ENCODE measurements at places on chromosomes 16 and 17.

DNA sequence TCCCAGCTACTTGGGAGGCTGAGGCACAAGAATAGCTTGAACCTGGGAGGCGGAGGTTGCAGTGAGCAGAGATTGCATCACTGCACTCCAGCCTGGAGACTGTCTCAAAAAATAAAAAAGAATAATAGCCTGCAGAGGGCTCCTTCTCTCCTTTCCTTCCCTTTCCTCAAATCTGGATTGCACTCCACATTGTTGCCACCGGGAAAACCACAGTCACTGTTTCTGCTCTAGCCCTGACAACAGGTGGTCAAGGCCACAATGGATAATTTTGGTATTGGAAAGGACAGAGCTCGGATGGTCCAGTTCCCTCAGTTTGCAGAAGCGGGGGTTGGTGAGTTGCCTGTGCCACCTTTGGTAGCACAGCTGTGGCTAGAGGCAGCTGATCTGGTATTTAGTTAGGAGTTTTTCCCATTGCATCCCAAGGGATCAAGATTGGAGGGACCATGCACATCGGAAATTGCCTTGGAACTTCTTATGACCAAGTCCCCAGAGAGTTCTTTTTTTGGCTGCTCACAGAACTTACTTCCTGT lies 44.7 kb upstream of the PRSS54 start:
- no peak for DNase-seq

DNA sequence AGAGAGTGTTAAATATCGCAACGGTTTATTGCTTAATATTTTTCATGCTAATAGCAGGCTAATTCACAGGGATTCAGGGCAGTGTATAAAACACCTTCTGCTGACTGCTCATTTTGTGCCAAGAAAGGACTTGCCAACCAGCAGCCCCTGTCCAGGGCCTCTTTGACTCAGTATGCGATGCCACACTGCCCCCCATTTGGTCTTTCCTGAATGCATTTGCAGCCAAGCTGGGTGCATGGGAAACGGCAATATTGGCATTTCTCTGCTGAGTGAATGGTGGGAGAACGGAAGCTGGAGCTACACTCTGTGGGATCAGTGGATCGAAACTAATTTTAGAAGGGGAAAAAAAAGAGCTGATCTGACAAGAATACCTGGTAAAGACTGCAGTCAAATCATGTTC lies 152.9 kb upstream of the C16orf82 start:
- DNase-seq = no peak

DNA sequence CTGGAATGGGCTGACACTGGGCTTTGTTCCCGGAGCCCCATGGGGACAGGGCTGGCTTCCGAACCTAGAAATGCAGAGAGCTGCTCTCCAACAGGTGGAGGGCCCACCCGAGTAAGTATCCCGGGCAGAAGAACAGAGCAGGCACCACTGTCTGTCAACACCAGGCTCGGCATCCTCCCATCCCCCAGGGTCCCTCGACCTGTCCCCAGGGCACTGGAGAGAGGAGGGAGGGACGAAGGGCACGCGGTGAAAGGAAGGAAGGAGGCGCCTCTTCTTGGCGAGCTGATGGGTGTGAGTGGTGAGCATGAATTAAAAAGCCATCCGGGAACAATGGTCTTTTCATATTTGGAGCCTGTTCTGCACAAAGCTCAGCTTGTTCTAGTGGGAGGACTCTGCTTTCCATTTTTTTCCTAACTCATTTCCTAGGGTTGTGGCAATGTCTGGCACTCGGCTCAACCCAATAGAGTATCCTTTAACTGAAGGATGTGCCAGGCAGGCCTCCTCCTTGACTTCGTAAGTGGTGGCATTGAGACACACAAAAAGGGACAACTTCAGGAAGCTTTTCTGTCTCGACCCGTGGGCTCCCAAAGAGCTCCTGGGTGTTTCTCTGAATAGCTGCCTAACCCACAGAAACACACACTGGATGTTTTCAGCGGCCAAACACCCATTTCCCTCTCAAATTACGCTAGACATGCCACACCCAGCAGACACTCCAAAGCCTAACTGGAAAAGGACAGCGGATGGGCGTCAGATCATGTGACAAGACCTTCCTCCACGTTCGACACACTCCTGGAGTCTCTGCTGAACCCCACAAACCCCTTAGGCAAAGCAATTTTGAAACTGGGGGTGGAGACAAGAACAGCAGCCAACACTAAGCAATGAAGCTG lies 47.7 kb downstream of the ZFHX3 start:
- DNase-seq = no peak

- no peak for DNase-seq
These were observed 15.5 kb downstream of the MSI2 start for GRCh38 chr17:57271821-57272220.

GRCh38 chr17:57875290-57876022 lies 25.6 kb upstream of the MRPS23 start:
- no peak for DNase-seq

DNA sequence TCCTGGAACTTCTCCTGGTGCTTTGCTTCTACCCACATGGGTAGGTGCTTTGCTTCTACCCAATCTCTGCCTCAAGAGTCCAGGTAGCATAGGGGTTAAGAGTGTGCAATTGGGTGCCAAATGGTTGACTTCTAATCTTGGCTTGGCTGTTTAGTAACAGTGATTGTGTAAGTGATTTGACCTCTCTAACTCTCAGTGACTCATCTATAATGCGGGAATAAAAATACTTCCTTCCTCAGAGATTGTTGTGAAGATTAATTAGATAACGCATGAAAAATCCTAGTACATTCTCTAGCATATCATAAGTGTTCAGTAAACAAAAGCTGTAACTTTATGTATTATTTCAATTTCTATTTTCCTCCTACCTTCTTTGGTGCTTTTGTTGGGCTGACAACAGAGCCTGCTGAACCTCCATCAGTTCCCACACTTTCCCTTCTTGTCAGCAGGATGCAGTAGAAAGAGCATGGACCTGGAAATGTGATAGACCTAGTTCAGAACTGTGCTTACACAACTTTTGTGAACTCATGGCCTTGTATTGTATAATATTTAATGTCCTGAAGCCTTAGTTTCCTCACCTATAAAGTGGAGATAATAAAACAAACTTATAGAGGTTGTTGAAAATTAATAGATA lies 72.9 kb upstream of the SMIM36 start:
- DNase-seq = no peak

DNA sequence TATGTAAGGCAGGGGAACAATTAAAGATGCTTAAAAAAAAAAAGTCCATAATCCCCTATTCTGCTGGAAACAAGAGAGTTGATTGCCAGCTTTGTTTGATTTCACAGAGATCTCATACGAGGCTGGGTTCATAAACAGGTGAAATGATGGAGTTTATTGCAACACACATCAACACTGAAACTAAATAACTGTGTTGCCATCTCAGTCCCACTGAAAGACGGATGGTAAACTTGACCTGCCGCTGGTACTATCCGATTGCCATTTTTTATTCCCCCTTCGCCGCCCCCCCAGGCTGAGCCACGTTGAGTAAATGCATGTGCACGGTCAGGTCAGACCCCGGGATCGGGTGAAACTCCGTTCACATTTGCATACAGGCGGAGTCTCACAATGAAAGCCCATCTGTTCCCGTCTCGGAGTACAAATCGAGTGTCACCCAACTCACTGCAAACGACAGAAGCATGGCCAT lies 119.2 kb downstream of the SKAP1 start:
- DNase-seq = peak; percentile 93

GRCh38 chr17:66301367-66301863 lies 998 bp upstream of the PRKCA start:
- DNase-seq = no peak

GRCh38 chr16:49884033-49885015 lies 28.4 kb upstream of the ZNF423 start:
- no peak for DNase-seq

- peak; percentile 73 for DNase-seq
These were observed 667 bp downstream of the EFCAB13 start for GRCh38 chr17:47324224-47325020.

- no peak for DNase-seq
These were observed 17.2 kb upstream of the MPP2 start for GRCh38 chr17:43924558-43924957.

DNA sequence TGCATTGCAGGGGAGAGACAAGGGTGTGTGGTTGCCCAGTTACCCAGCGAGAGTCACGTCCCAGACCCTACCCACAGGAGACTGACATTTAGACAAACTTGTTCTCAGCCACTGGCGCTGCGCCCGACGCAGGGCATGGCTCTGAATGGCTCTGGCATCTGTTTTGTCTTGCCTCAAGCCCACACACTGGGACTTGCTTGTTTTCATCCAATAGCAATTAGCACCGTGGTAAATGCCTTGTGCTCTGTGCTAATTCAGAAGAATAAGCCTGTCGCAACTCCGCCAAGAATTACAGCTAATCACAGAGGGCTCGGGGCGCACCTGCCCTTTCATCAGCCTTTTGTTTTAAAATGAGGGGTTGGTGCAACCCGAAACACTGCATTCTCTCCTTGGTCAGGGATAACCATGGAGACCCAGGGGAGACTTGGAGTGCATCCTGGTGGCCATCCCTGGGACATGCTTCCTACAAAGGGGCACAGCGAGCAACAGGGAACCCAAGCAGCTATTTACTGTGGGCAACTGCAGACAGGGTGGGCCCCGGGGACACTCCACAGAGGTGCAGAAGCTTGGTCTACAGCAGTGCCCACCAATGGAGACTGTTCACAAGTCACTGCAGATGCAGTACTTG lies 220.6 kb upstream of the ZFHX3 start:
- peak; percentile 71 for DNase-seq

DNA sequence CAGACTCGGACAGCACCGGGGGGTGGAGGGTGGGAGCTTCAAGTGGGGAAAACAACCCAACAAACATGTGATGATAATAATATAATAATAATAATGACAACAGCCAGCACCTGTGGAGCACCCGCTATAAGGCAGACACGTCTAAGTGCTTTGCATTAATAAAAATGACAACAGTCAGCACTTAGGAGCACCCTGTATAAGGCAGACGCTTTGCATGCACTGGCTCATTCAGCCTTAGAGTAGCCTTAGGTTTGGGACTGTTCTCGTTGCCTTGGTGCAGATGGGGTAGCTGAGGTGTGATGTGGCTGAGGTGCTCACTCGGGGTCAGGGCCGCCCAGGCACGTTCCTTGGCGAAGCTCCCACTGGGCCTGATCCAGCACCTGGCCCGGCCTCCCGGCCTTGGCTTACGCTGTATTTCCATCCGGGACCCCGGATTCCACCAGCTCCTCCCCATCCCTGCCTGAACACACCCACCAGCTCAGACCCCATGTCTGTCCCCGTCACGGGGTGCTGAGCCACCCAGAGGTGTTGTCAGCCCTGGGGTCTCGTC lies 144.0 kb upstream of the CIBAR2 start:
- DNase-seq = no peak

- no peak for DNase-seq
These were observed 5.9 kb upstream of the UTP6 start for GRCh38 chr17:31907342-31907962.

DNA sequence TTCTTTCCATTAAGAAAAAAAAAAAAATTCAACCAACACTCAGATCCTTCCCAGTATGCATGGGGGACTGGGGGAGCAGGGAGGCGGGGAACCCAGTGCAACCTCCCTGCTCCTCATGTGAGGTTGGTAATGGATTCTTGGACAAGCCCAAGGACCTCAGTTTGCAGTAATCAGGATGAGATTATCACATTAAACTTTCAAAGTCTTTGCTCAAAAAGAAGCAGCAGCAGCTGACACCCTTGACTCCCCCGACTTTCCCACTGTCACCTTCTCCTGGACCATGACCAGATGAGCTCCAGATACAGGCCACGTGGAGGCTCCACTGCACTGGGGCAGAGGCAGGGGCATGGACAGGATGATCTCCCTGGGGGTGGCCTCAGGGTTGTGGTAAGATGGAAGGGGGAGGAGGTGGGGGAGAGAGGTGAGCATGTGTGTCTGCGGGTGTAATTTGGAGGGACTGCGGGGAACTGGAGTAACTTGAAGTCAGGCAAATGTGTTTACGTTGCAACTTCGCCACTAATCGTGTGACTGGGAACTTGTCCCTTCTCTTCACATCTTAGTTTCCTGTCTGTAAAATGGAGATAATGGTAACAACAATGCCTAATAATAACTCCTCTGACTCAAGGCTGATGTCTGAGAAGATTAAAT lies 19.8 kb downstream of the ZNF385C start:
- no peak for DNase-seq

- DNase-seq = no peak
These were observed 9.9 kb upstream of the NDRG4 start for GRCh38 chr16:58490065-58490464.

DNA sequence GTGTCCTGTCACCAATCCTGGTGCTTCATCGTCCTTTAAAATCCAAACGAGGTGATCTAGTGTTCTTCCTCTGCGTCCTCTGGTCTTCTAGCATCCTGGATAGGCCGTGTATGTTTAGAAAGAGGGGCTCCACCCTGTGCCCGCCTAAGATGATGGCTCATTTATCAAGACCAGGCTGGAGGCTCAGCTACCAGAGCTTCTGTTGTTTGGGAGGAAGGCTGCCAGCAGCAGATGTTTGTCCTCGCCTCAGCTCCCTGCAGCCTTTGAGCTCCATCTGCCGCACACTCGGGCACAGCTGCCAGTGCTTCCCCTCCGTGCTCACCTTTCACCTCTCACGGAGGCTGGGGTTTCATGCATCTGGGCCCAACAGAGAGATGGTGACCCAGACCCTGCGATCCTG lies 954.7 kb upstream of the RBFOX1 start:
- no peak for DNase-seq

- no peak for DNase-seq
These were observed 2.3 kb upstream of the CCL1 start for GRCh38 chr17:34365340-34365739.

- peak; percentile 61 for DNase-seq
These were observed at the start of gene DNAI2 for GRCh38 chr17:74274060-74274708. Gene DNAI2 (plus strand): TSS chr17:74274234. CDS start chr17:74281818, 7,584 bp downstream.

DNA sequence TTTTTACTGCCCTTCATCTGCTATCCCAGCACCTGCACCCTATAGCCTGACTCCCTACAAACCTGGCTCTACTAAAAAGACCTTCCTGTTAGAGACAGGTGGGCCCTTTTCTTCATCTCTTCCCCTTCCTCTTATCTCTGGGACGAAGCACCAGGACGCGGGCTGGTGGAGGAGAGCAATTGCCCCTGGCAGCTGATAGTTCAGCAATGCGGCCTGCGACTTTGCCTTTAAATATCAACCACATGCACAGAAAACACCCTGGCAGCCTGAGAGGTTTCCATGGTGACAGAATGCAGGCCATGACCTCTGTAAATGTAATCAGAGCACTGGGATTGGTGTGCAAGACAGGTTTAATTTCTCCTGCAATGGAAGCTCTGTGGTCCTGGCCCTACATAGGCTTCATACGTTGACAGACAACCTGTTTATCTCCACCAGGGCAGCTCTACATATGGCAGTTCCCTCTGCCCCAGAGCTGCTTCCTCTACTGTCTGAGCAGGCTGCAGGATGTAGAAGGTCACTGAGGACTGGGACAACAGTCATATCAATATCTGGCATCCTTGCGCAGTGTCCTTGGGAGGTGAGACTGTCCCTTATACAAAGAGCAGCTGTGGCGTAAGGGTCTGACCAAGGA lies 10.0 kb upstream of the SKAP1 start:
- no peak for DNase-seq

DNA sequence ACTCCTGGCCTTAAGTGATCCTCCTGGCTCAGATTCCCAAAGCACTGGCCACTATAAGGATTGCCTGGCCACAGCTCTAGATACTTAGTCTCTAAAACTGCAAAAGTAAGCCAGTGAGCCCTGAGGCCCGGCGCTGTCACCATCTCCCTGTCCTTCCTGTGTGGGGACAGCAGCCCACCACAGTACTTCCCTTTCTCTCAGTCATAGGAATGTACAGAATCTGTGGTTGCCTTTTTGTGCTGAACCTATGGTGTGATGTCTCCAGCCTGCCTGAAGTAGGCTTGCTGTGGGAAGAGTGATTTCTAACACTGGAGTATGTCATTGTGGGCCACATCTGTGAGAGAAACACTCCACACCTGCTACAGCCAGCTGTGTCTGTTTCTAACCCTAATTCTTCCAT lies 24.7 kb downstream of the NTAN1 start:
- no peak for DNase-seq

GRCh38 chr17:58789831-58790230 lies 34.2 kb downstream of the PPM1E start:
- DNase-seq = no peak

Measured in NCI-H774 (cell line).